ENCODE measurements at places on chromosomes 6 and 20.
A peak's percentile ranks its signal among the peaks of the same experiment; 100 is the strongest.

- no peak for DNase-seq
These were observed 88.5 kb upstream of the SIM1 start for GRCh38 chr6:100553243-100553642.

DNA sequence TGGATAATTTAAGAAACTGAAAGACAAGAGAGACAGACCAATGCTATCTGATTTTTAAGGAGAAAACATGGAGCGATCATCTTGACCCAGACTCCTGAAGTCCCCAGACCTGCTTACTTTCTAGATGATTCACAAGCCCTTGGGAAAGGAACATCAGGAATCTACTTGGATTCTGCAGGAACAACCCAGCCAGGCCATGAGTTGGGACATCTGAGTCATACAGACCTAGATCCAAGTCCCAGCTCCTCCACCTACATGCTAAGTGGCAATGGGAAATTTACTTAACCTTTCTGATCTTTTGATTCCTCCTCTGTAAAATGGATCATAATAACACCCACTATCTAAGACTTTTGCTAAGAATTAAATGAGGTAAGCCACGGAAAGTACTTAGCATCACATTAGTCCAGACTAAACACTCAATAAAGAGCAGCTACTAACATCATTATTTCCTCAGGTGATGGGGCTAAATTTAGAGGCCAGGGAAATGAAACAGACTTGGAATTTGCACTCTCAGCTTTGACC, 61.0 kb upstream of the MAFB start:
- no peak for DNase-seq

GRCh38 chr20:10288954-10289646, 70.5 kb downstream of the SNAP25 start:
- DNase-seq: no peak

GRCh38 chr20:62503401-62504178, 27.8 kb upstream of the GATA5 start:
- DNase-seq: no peak

DNA sequence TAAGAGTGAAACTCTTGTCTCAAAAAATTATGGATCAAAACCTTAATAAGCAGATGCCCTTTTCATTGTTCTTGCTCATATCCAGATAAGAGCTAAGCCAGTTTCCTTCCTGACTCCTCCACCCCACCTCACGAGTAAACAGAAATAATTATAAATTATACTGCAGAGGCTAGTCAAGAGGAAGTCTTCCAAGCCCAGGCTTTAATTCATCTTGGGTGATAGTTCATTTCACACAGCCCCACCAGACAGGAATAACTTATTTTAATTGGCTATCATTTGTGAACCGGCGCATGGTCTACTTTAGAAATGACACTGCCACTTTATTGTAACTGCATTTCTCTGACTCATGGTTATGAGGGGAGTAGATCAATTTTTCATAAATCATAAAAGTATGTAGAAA, 102.0 kb downstream of the BTBD3 start:
- no peak for DNase-seq

- DNase-seq: no peak
These were observed 16.9 kb downstream of the KIAA1755 start for GRCh38 chr20:38243709-38244020.

DNA sequence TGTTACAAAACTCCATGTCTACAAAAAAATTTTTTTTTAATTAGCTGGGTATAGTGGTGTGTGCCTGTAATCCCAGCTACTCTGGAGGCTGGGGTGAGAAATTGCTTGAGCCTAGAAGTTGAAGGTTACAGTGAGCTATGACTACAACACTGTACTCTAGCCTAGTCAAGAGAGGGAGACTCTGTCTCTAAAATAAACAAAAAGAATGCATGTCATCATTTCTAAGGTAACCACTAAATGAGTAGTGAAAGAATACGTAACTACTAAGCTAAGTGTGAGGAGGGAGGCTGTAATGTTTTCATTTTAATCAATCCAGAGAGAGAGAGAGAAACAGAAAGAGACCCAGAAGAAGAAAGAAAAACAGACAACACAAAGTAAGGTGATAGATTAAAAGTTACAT, 9.9 kb downstream of the SYCP2 start:
- DNase-seq: no peak

DNA sequence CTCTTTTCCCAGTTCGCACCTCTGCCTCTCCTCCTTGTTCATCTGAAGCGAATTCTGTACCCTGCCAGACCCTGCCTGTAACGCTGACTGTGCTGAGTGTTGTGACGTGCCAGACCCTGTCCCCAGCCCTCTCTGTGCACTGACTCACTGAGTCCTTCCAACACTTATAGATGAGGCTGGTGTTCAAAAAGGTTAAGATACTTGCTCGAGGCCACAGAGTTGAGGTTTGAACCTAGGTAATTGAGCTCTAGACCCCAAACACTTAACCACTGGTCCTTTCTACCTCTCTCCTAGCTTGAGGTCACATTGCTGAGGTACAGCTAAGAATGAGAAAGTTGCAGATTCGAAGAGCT, 45.7 kb upstream of the NEDD9 start:
- DNase-seq: no peak

DNA sequence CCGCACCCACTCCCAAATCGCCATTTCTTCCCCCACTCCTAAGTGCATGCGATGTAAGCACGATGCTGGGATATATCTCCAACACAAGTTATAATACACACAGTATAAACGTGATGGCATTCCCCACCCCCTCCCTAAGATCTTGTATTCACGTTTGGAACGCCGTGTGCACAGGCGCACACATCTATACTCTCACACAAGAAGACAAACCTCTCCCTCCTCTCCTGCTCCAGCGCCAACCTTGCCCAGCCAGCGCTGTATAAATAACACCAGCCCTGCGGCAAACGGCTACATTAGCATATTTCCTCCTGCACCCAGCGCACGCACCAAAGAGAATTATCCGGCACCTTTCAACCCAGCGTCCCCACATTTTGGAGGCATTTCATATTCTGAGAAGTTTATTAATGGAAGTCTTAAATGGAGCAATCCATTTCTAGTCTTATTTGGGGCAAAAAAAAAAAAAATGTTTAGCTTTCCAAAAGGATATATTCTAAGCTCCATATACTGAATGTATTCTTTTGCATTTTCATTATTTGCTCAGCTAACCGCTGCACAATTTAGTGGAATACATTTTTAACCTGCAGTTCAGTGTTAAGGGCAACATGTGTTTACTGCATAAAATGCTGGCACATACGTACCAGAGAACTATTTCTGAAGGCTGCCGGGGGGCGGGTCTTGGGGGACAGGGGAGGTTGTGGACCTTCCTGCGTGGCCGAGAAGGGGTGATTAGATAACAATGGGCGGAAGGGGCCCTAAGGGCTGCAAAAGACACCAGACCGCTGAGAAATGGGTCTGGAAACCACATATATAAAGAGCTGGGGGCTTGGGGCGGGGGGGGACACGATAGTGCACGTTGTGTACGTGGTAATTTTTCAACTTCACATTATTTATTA, 1.1 kb upstream of the SLC22A23 start:
- DNase-seq: no peak

DNA sequence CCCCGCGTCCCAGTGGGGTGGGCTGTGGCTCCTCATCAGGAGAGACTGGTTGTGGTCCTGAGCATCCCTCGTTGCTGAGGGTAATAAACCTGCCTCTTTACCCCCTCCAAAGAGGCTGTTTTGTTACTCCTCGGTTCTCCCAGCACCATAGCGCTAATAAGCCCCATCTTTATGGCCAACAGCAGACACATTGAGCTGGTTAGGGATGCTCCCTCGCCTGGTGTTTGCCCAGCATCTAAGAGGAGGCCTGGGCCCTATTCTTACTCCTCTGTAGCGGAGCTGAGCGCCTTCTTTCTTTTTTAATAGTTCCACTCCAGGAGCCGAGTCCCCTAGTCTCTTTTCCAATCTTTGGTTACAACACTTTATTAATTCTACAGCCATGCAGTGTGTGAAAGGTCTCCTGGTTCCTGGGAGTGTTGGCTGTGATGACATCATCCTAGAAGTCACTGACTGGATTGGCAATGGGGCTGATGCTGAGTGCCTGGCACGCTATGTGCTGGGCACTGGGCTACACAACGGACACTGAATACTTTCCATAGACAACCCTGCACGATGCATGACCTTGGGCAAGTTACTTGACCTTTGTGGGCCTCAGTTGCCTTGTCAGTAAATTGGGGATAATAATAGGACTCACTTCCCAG, 50.6 kb upstream of the CCDC167 start:
- no peak for DNase-seq

DNA sequence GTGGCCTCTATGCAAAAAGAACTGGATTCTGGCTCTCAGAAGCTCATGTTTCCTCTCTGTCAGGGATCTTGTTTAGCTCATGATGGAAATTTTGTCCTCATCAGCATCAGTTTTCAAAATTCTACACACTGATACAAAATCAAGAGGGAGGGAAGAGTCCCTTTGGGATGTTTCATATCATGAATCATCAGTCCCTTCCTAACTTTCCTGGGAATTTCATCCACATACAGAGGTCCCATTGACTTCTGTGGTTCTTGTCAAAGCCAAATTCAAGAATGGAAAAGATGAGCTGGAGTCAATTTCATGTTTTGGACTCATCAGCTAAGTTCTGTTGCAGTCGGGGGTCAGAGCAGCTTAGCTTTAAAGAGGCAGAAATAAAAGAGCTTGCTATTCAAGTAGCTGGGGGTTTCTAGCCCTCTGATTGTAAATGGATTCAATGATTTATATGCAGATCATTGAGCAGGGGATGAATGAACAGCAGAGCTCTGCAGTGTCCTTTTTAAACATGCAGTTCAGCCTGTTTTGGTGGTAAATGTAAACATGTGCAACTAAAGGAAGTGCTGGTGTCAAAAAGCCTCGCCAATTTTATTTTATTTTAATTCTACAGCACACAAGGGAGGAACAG, 21.3 kb upstream of the TMEM14A start:
- no peak for DNase-seq

GRCh38 chr6:70790483-70791224, 123.0 kb downstream of the SMAP1 start:
- DNase-seq: no peak

- no peak for DNase-seq
These were observed 2.2 kb upstream of the GINM1 start for GRCh38 chr6:149563928-149564325.

DNA sequence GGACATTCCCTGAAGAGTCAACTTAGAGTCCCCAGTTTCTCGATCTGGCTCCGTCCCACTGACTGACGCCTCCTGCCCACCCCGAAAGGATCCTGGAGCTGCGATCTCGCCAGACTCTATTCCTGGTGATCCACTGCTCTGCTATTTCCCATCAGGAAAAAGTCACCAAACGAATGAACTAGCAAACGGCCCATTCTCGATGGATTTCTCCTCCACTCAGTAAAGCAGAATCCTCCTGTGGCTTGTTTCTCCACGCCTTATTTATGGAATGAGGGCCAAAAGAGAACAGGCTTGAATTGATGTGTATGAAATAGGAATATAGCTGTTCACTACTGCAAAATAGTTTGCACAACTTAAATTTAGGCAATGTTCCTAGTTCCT, 5.4 kb downstream of the NKX2-4 start:
- DNase-seq: no peak

- DNase-seq: no peak
These were observed 142.7 kb downstream of the PCSK2 start for GRCh38 chr20:17369506-17369905.

DNA sequence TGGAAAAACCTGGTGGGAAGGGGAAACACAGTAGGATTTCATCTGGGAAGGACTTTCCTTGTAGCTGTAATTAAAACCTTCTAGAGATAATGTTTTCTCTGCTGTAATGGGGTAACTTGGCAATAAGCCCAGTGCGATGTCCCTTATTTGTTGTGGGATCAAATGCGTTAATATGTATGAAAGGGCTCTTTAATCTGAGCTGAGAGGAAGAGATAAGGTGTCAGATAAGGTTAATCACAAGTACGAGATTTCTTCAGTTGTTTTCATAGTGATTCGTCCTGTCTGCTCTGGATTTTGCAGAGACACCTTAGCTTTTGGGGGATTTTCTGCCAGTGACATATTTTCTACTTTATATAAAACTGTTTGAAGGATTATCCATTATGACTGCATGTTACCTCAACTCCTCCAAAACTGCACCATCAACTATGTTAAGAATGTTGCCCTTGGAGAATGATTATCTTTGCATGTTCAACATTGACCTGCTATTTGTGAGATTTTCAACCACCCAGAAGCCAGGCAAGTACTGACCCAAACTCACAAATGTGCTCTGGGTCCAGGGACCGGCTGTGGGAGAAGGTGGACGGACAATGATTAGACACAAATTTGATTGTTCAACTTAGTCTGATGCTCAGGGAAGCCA, 21.2 kb upstream of the ELOVL5 start:
- no peak for DNase-seq

- DNase-seq: peak; percentile 61
These were observed 590 bp downstream of the RNF217 start for GRCh38 chr6:124962639-124963415.
